ENCODE measurements at places on chromosomes 4 and X.

DNA sequence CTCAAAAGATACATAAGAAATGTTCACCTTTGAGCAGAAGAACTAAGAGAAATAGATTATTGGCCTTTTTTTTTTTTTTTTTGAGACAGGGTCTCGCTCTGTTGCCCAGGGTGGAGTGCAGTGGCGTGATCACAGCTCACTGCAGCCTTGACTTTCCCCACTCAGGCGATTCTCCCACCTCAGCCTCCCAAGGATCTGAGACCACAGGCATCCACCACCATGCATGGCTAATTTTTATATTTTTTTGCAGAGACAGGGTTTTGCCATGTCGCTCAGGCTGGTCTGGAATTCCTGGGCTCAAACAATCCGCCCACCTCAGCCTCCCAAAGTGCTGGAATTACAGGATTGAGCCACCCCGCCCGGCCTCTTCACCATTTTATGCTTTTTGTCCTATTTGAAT lies 2.9 kb upstream of the TLR6 start:
- DNase-seq: no peak

DNA sequence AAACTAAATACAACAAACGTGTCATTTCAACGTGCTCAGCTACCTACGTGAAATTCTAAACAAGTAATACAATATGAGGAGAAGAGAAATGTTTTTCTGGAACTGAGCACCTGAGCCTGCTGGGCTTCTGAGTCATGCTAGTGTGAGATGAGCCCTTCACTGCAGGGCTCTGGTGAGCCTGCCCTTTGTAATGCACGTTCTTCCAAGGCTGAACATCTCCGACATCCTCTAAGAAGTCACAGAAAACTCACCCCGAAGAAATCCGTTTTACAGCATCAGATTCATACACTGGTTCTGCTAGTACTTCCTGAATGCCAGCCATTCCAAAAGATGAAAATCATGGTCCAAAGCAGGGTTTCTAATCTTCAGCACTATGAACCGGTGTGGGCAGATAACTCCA lies 157.1 kb downstream of the AMELX start:
- DNase-seq: no peak

GRCh38 chr4:110878956-110879355 lies 256.1 kb upstream of the PITX2 start:
- no peak for DNase-seq

- no peak for DNase-seq
These were observed 54.8 kb downstream of the MSX1 start for GRCh38 chr4:4914059-4914820.

DNA sequence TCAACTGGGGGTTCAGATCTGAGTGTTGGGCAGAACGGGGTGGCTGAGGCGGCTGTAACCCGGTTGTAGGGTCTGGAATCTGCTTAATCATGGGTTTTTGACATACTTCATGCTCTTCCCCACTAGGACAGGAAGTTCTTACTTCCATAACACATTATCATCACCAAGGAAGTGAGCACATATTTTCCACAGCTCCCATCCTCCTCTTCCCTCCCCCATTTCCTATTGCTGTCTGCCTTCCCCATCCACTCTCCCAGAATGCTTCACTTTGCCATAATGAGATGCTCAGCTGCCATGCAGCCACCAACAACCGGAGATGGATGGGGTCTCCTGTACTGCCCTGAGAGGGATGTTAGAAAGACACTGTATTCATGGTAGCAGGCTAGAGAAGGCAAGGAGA lies 6.4 kb upstream of the DCUN1D4 start:
- no peak for DNase-seq

GRCh38 chr4:3077796-3078195 lies 3.3 kb downstream of the HTT start:
- no peak for DNase-seq

DNA sequence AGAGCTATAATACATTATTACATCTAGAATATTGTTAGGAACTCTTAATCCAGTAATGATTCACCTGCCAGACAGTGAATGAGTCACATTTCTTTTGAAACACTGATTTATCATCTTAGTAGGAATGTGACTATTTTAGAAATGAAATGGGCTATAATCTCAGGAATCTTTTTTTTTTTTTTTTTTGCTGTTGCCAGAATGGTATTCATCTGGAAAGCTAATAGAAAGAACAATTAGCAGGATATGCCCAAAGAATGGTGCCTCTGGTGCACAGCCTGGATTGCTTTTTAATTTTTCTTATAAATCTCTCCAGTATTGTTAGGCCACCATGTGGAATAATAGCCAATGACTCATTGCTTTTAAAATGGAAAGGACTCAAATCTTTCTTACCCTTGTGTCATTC lies 181.1 kb upstream of the SMIM31 start:
- no peak for DNase-seq

DNA sequence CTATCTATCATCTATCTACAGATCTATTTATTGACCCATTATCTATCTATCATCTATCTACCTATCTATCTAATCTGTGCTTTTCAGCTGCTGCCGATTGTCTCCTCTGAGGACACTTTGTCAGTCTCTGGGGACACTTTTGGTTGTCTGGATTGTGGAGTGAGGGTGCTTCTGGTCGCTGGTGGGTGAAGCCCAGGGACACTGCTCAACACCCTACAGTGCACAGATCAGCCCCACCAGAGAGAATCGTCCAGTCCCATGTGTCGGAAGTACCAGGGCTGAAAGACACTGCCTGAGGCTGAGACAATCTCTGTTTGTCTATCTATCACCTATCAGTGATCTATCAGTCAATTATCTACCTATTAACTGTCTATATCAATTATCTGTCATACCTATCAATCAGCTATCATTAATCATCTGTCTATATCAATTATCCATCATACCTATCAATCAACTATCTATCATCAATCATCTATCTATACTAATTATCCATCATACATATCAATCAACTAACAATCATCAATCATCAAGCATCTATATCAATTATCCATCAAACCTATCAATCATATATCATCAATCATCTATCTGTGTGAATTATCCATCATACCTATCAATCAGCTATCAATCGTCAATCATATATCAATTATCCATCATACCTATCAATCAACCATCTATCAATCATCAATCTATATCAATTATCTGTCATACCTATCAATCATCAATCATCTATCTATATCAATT lies 70.0 kb upstream of the PPP2R3B start:
- no peak for DNase-seq

GRCh38 chr4:95409127-95409526 lies 139.6 kb downstream of the UNC5C start:
- DNase-seq: no peak

DNA sequence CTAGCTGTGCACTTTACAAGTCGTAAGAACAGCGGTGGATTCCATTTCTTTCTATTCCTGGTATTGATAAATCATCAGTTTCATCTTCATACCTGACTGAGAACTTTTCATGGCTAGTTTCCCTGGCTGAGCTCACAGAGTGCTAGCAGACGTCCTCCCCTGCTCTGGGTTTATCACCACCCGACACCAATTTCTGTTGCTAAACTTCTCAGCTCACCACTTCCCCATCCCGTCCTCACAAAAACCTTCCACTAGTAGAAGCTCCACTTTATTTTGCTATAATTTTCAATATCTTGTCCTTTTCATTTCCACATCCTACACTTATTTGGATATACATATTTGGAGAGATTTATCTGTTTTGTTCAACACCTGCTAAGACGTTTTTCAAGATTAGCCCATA lies 869.4 kb upstream of the FRG1 start:
- no peak for DNase-seq

GRCh38 chrX:16664626-16665025 lies 14.7 kb downstream of the S100G start:
- no peak for DNase-seq

DNA sequence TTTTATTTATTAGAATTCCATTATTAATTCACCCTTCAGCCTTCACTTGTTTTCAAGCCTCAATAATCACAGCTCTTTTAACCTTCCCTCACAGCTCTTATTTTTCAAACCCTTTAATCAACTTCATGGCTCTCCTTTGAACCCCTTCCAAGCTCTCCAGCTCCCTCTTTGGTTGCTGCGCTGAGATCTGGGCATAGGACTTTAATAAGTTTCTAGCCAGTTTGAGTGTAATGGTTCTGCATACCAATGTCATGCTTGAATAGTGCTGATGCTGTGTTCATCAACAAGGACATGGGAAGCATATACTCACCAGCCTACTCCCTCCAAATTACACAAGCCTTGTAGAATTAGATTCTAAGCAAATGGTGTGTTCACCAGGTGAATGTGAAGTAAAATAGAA lies 3.5 kb upstream of the RNF212 start:
- DNase-seq: no peak

GRCh38 chr4:88809576-88810219 lies 112.1 kb upstream of the NAP1L5 start:
- DNase-seq: no peak

DNA sequence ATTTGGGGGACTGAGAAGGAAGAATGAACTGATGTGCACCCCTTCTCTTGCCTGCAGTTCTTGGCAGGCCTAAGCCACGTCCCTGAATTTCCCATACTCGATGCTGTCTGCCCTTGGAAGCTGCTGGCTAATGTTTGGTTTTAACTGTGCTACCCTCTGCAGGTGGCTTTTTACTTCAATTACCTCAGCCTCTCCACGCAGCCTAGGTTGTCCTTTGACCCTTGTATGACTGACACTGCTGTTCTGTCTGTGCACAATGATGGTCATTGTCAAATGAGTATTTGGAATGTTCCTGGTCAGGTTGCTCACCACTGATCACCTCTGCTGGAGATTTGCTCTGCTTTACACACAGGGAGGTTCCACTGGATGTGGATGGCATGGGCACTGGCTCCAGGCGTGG lies 137.1 kb downstream of the ZNF518B start:
- no peak for DNase-seq

GRCh38 chr4:1778642-1779392 lies 14.3 kb upstream of the FGFR3 start:
- no peak for DNase-seq

GRCh38 chrX:23828881-23829280 lies 45.9 kb downstream of the SAT1 start:
- no peak for DNase-seq

GRCh38 chr4:119237201-119237600 lies 24.7 kb downstream of the USP53 start:
- DNase-seq: no peak

DNA sequence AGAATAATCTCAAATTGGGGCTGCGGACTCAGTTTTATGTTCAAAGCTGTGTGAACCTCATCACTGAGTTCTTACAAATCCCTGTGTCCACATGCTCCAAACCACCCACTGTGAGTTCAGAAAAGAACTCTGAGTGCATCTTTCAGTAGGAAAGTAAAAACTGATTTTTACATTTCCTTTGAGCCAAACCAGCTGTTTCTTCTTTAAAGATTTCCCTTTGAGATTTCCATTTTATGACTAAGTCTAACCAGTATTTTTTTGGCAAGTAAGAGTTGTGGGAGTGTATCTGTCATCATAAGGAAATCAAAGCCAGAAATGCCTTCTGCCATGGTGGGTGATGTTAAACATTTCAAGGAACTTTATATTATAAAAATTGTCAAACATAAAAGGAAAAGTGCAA lies 100.0 kb downstream of the TET2 start:
- no peak for DNase-seq

- no peak for DNase-seq
These were observed 39.7 kb downstream of the NSG1 start for GRCh38 chr4:4426511-4427120.

- DNase-seq: no peak
These were observed 370.5 kb upstream of the HS3ST1 start for GRCh38 chr4:11799196-11799595.

DNA sequence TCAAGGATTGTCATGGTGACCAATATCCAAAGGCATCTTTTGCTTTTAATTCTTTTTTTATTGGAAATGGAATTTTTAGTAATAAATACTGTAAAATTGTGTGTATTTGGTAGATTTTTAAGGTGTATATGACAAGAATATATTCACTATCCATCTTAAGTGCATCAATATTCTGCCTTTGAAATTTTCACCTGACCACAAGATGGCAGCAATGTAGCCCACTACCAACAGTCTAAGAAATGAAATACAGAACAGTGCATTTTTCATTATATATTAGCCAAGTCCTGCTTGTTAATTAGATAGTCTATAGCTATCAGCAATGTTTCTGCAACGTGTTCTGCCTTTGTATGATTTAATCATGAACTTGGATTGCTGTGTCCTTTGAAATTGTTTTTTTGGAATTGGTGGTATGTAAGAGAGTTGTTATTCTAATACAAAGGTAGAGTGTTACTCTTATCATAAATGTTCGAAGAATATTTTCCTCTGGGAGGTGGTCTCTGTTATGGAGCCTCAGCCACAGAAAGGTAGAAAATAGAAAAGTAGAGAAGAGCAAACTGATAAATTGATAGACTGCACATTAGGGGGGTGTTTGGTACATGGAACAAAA lies 38.2 kb downstream of the HPGDS start:
- DNase-seq: peak; percentile 0

GRCh38 chr4:121789960-121790829 lies 10.9 kb upstream of the EXOSC9 start:
- no peak for DNase-seq

DNA sequence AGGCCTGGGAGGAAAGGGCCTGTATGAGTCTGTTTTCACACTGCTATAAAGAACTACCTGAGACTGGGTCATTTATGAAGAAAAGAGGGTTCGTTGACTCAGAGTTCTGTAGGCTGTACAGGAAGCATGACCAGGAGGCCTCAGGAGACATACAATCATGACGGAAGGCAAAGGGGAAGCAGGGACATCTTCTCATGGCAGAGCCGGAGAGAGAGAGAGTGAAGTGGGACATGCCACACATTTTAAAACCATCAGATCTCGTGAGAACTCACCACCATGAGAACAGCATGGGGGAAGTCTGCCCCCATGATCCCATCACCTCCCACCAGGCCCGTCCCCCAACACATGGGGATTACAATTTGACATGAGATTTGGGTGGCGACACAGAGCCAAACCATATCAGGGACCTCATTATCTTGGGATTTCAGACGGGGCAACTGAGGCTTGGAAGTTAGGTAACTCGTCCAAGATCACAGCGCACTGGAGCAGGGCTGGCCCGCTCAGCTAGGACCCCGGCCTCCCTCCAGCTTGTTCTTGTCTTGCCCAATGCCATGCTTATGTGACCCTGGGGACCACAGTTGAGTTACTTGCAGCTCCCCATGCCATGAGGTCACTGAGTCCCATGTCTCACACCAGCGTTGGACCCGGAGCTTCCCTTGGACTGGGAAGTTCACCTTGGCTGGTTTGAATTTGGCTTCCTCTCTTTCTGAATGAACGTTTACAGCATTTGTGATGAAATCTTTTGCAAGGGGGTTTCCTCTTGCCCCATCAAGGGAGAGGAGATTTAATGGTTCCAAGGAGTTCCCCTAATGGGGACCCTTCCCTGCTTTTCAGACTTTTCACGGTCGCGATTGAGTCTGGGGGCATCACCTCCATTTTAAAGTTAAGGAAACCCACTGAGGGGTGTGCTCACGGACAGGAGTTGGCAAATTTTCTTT lies 18.1 kb downstream of the HTRA3 start:
- DNase-seq: no peak

GRCh38 chr4:3673716-3674478 lies 92.3 kb upstream of the ADRA2C start:
- DNase-seq: no peak

DNA sequence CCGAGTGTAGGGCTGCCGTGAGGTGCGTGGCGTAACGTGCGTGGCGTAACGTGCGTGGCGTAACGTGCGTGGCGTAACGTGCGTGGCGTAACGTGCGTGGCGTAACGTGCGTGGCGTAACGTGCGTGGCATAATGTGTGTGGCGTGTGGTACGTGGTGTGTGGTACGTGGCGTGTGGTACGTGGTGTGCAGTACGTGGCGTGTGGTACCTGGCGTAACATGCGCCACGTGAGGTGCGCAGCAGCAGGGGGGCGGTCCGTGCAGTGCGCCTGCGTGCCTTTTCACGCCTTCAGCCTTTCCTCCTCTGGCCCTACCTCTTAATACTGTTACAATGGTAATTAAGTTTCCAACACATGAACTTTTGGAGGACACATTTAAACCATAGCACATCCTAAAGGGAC lies at the start of gene TFDP3:
TFDP3 (minus strand) TSS at position 26 of the 400 bp plus-strand sequence. CDS start 95 bp downstream, outside the sequence.
- no peak for DNase-seq
